CD4-positive, alpha-beta T cell treated with Interleukin-10 for 1 hour (primary cell): ENCODE measurements at places on chromosomes 5 and 9.
A peak's percentile ranks its signal among the peaks of the same experiment; 100 is the strongest.

GRCh38 chr9:89853161-89853560 is 248.3 kb downstream of the GADD45G start:
- no peak for DNase-seq

DNA sequence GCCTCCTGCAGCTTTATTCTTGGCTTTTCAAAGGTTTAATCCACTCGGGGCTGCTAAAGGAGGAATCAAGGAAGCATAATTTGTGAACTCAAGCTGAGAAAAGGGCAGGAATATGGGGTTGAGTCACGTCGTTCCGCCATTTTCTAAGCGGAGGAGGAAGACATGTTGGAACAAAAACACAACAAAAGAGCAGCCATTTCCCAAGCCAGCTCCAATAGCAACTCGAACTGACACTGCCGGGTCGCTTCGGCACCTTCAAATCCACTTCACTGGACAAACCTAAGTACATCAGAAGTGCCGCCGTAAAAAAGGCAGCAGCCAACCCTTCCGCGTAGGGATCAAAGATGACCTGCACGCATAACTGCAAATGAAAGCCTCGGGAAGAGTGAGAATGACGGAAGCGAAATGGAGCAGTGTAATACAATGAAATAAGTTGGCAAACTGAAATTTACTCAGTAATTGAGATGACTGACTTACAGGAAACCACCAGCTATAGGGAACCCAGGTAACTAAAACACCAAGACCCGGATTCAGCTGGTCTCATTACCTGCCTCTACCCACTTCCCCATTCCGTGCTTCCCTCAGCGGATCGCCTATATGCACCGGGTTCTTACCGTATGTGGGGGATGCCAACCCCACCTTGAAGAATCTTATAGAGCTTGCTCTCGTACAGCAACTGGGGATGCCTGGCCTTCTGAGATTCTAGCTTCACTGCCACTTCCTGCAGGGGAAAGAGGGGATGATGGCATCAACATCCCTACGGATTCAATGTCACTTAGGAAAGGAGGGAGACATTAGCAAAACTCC is 1.6 kb downstream of the CSNK1A1 start:
- peak; percentile 53 for DNase-seq

DNA sequence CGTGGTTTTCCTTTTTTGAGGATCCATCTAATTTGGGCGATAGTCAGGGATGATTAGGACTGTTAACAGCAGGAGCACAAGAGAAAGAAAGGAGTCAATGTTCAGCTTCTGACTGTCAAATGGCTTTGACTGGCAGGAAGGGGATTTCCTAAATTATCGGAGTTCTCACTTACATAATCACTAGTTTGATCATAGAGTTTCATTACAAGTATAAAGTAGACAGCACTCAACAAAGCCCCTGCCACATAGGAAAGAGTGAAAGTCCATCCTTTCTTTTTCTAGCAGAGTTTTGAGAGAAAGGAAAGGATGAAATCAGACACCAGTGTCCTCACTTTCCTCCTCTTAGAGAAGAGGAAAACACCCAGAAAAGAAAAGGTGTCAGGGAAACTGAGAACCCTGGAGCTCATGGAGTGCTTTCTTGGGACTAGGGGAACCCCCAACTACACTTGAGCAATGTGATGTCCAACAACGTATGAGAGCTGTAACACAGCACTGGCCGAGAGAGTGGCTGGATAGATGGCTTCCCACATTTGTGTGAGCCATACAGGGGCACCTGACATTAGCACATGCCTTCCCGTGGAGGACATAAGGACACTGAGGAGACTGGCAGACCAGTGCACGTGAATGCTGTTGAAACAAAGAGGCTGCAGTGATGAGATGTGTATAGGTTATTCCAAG is 26.0 kb upstream of the LPAR1 start:
- no peak for DNase-seq

DNA sequence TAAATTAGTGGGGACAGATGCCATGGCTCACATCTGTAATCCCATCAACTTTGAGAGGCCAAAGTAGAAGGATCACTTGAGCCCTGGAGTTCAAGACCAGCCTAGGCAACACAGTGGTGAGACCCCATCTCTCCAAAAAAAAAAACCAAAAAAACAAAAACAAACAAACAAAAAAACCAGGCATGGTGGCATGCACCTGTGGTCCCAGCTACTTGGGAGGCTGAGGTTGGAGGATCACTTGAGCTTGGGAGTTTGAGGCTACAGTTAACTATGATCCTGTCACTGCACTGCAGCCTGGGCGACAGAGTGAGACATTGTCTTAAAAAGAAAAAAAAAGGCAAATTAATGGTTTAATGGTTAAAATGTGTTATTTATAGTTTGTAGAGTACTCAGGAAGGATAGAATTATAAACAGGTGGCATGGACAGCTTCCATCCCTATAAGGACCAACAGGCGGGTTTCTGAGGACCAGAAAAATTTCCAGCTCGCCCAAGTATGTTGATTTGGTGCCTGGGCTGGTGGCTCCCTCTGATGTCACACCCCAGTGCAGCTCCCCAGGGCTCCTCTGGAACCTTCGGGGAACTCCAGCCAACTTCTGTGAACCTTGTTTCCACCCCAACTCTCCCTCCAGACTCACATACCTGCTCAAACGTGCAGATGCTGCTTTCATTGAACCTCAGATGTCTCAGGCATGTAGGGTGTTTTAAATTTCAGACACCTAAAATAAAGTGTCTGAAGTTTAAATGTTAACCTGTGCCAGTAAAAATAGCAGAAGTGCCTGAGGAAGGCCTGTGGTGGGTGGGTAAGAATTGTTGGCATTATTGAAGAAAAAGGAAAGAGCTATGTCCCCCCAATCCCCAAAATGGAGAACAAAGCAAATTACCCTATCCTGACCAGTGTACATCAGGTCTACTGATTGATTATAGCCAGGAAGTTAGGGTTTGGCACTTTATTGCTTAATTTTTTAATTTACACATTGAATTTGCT is 69.0 kb downstream of the TRIO start:
- DNase-seq: no peak

DNA sequence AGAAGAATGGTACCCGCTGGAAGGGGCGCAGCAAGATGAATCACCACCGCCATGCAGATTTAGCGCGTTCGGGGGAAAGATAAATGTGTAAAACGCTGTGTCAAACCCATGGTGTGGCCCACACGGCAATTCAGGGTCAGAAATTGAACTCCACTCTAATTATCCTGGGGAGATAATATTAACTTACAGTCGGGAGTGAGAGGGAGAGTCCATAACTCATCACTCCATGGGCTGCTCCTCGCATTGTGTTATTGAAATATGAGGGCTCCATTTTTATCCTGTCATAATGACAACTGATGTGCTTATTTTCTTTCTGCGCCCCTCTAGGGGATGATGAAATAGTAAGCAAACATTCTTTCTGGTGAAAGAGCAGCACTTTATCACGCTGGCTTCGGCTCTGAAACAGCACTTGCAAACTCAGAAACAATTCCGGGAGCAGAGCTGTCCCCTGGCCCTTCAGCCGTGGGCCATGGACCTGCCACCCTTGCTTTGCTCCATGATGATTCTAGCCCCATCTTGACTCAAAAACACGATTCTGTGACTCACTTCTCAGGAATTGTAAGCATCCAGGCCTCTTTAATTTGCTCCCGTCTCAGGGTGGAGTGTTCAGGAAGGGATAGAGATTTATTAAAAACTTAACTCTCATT is 431.6 kb downstream of the IRX1 start:
- DNase-seq: no peak

DNA sequence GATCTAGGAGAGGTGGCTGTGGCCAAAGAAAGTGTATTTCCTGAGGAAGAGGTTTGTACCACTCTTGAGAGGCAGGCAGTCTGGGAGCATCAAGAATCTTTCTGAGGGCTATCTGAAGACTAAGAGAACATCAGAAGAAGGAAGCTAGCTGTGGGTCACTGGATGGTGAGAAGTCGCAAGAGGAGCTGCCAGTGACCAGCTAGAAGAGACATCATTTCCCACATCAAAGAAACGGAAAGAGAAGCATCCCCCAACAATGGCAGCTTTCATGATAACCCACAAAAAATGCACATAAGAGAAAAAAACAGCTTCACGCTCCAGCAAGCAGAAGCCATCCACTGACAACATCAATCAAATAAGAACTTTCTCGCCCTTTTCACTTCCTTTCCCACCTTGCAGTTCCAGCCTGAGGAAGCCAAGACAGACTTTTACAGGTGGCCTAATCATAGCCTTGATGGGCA is 25.0 kb upstream of the CEP78 start:
- peak; percentile 48 for DNase-seq

DNA sequence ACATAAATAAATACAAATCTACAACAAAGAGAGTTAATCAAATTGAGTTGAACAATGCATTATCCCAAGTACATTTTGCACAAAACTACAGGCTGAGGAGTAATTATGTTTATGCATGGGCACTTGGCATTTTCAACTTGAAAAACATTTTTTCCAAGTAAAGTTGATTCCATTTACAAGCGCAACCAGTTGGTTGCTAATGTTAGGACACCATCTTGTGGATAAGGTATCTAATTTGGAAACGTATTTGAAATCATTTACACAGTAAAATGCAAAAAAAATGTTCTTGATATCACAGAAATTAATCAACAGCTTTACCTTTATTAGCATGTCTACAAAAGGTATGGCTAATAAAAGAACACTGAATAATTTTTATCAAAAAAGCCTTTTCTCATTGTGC is 18.8 kb downstream of the FTMT start:
- DNase-seq: no peak
